ENCODE measurements at places on chromosomes 2 and 18. TPM values are rescaled to one million over a fixed set of nuclear protein-coding genes. Genes with fewer than 3 reads are reported as not detected.

ASXL3 gene
- 28.0 TPM for total RNA-seq

SPATA3 gene
- not detected for total RNA-seq

CCDC148 gene
- total RNA-seq = 9.8 TPM

ABCG5 gene
- 0.06 TPM for total RNA-seq

MEIS1 gene
- total RNA-seq = 68.4 TPM

RGPD4 gene
- 0.10 TPM for total RNA-seq

G6PC2 gene
- total RNA-seq = not detected

AP1S3 gene
- 9.4 TPM for total RNA-seq

CD8B2 gene
- 0.28 TPM for total RNA-seq

VWA3B gene
- total RNA-seq = 1.5 TPM

C2orf78 gene
- not detected for total RNA-seq

GTF3C2 gene
- total RNA-seq = 37.8 TPM

SLC11A1 gene
- total RNA-seq = 5.0 TPM

KYNU gene
- total RNA-seq = 1.4 TPM

DSG4 gene
- total RNA-seq = not detected

PEX13 gene
- 40.8 TPM for total RNA-seq

SPR gene
- 4.8 TPM for total RNA-seq

UGT1A5 gene
- total RNA-seq = not detected

IL1R2 gene
- not detected for total RNA-seq

HOXD4 gene
- total RNA-seq = 3.9 TPM

CRACDL gene
- total RNA-seq = 1.9 TPM

LHCGR gene
- total RNA-seq = 0.79 TPM

CHST10 gene
- 34.8 TPM for total RNA-seq

CGREF1 gene
- total RNA-seq = 19.0 TPM

IL1A gene
- total RNA-seq = 0.99 TPM

CPSF3 gene
- 34.9 TPM for total RNA-seq

SP9 gene
- 0.88 TPM for total RNA-seq

CLEC4F gene
- not detected for total RNA-seq

LOXL3 gene
- total RNA-seq = 10.5 TPM

DIS3L2 gene
- 29.8 TPM for total RNA-seq

ELOA2 gene
- not detected for total RNA-seq

MEP1B gene
- 0.11 TPM for total RNA-seq

KCNK3 gene
- 6.2 TPM for total RNA-seq

SPDYA gene
- total RNA-seq = 2.3 TPM

FAP gene
- total RNA-seq = 23.2 TPM

DNAJC5G gene
- total RNA-seq = 0.50 TPM

CTAGE1 gene
- not detected for total RNA-seq

TMEM198 gene
- 4.7 TPM for total RNA-seq

SATB2 gene
- total RNA-seq = 8.2 TPM

COLEC11 gene
- total RNA-seq = 1.1 TPM

All from spinal cord (tissue), 10 donors.